ENCODE measurements at places on chromosomes 2 and 18.

DNA sequence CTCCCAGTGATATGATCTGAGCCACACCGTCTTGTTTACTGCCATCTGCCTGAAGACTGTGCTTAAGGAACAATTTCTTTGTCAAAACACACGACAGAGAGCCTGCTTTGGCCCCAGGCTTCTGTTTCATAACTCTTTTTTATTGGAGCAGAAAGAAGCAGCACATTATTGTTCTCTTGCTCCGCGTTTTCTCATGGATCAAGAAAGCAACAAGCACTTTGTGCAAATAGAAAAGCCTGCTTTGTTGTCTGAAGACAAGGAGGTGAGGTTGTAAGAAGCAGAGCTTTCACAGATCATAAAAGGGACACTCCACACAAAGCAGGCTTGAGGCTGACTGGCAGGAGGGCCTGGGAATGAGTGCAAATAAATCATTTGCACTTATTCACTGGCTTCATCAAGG lies 118.3 kb upstream of the FAM136A start:
- DNase-seq: no peak

- DNase-seq: no peak
Measured at GRCh38 chr2:122239440-122239839, 484.0 kb downstream of the TSN start.

GRCh38 chr2:177740700-177741099 lies 331.9 kb downstream of the PDE11A start:
- DNase-seq: no peak

GRCh38 chr2:224271617-224272236 lies 130.2 kb downstream of the FAM124B start:
- no peak for DNase-seq

GRCh38 chr2:59655809-59656208 lies 897.6 kb downstream of the BCL11A start:
- DNase-seq: no peak

DNA sequence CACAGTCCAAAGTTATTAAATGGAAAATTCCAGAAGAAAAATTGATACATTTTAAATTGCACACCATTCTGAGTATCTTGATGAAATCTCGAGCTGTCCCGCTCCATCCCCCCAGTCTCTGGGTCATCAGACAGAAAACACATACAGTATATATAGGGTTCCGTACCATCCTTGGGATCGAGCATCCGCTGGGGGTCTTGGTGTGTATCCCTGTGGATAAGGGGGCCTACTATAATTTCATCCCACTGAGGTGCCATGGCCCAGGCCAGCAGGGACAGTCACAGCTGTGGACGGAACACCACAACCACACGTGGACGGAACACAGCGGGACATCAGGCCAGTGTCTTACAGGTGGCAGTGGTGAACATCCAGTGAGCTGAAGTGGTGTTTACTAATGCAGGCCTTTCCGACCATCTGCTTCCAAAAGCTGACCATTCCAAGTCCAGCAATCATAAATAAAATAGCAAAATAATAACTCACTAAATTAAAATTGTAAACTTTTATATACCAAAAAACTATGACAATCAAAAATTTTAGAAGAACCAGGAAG lies 14.0 kb downstream of the TWIST2 start:
- DNase-seq: no peak

- DNase-seq: no peak
Measured at GRCh38 chr2:33134086-33134771, 187.5 kb downstream of the LTBP1 start.

GRCh38 chr2:54879598-54880332 lies 156.3 kb downstream of the EML6 start:
- DNase-seq: no peak

- DNase-seq: no peak
Measured at GRCh38 chr2:200461846-200462710, 47.8 kb downstream of the KCTD18 start.

- DNase-seq: no peak
Measured at GRCh38 chr2:88471083-88471942, 18.8 kb upstream of the FOXI3 start.

GRCh38 chr2:153770359-153770991 lies 101.2 kb upstream of the GALNT13 start:
- no peak for DNase-seq

GRCh38 chr18:37412829-37413228 lies 152.8 kb downstream of the CELF4 start:
- no peak for DNase-seq

DNA sequence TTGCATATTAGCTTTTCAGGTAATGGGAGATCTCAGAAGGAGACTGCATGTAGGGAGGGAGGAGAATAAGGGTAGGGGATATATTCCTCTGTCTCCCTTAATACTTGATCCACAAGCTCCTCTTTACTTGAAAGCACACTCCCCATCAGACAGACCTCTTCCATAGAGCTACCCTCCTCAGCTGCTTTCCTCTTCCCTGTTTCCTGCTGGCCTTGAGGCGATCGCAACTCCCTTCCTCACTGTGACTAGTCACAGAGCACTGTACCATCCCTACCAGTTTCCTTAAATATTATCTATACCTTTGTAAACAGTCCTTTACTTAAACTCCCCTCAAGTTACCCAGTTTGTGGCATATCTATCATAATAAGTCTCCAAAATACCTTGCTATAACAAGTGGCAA lies 10.9 kb downstream of the ROCK1 start:
- DNase-seq: no peak

DNA sequence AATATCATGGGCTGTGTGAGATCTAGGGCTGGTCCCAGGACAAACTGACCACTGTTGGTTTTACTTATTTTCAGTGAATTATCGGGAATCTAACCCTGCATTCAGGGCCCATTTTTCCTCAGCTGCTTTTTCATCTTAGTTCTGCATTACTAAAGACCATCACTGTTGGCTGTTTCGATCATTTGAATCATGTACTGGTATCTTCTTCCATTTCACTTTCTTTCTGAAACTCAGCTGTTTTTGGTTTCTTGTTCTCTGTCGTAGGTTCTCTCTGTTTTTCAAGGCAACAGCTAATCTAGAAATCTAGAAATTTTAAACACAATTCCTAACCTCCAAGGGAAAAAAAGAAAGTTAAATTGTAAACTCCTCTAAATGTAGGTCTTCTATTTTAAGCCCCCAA lies 159.9 kb upstream of the SESTD1 start:
- DNase-seq: no peak

DNA sequence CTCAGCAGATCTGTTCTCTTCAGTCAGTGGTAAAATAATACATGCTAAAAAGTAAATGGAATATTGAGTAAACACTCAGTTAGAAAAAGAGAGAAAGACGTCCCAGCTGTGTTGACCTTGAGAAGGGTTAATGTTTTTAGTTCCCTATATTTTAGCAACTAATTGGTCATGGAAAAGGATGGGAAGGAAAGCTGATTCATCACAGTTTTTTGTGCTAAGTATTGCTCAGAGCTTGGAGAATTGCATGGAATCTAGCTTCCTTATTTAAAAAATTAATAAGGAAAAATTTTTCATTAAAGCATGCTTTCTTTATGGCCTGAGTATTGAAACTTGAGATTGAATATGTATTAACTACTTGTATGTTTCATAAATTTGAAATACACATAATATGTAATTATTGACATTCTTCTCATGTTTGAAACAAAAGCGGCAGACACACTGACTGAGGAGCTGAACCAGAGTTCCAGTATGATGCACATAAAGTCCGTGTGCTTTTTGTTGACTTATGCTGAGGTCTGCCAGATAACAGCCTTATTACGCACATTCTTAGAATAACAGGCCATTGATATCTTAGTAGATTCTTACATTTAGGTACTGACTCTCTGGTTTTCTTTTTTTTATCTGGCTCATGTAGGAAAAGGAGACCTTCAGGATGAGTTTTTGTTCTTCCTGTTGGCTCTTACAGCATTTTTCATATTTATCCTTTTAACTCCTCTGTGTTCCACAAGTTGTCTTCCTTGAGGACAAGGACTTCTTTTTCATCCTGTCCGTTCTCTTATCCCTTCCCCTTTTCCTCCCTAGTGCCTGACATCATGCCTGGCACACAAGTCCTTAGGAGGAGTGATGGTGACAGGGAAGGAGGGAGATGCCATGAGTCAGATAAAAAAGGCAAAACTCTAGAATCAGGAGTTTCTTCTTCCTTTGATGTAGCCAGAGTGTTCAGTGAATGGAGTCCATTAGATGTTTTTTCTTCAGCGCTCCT lies 194.1 kb downstream of the PTPRM start:
- DNase-seq: no peak

DNA sequence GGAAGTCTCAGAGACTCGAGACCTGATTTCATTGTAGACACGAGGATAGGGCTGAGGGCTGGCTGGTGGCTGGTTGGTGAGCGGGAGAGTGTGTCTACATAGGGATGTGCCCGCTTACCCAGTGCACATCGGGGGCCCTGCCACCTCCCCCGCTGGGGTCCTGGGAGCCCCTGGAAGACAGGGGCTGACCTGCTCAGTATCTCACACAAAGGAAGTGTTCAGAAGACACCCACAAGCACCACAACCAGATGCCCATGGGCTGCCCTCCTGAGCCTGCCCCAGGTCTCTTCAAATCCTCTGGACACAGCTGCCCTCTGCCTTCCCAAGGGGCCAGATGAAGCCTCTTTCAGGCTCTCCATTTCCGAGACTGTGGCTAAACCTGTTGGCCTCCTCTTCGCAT lies 43.1 kb downstream of the MYCN start:
- no peak for DNase-seq

- DNase-seq: no peak
Measured at GRCh38 chr2:9573840-9574239, 18.2 kb upstream of the ADAM17 start.

DNA sequence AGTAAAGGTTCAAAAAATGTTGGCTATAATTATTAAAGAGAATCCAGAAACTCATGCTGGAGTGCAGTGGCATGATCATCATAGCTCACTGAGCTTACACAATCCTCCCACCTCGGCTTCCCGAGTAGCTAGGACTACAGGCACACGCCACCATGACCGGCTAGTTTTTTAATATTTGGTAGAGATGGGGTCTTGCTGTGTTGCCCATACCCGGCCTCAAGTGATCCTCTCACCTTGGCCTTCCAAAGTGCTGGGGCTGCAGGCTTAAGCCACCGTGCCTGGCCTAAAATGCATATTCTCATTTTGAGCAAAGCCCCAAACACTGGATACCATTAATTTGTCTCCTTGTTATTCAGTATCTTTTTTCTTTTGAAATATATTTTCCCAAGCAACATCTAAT lies 32.4 kb downstream of the MEMO1 start:
- DNase-seq: no peak

GRCh38 chr2:204722207-204722606 lies 176.9 kb downstream of the PARD3B start:
- DNase-seq: no peak

- no peak for DNase-seq
Measured at GRCh38 chr2:119293254-119293653, 69.6 kb downstream of the STEAP3 start.

DNA sequence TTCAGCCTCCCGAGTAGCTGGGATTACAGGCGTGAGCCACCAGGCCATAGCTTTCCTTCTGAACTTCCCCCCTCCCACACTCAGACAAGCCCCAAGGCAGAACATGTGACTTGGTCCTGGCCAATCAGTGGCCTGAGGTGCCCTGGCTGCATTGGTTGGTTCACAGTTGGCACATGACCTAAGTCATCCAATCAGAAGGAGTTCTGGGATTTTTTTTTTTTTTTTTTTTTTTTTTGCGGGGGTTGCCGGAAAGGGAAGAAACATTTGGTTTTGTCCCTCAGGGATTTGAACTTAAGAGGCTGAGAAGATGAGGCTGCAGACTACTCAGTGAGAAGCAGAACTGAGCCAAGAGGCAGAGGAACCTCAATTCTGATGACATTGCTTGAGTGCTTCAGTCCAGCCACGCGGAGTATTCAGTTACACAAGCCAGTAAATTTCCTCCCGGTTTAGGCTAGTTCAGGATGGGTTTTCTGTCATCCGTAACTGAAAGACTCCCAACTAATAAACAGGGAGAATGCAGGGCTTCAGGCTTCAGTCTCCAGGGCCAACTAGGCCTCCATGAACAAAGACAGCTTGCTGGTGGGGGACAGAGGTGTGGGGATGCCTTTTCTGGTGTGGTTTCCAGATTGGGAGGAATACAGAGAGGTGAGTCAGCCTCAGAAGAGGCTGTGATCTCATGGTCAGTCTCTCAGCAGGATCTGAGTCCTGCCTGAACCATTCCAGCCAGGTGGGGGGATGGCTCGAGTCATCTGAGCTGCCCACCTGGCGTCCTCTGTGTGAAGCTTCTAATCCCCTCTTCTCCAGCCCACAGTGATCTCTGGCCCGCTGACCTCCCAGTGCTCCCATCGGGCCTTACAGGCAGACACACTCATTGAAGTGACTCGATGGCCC lies 9.2 kb downstream of the PTMA start:
- DNase-seq: no peak

DNA sequence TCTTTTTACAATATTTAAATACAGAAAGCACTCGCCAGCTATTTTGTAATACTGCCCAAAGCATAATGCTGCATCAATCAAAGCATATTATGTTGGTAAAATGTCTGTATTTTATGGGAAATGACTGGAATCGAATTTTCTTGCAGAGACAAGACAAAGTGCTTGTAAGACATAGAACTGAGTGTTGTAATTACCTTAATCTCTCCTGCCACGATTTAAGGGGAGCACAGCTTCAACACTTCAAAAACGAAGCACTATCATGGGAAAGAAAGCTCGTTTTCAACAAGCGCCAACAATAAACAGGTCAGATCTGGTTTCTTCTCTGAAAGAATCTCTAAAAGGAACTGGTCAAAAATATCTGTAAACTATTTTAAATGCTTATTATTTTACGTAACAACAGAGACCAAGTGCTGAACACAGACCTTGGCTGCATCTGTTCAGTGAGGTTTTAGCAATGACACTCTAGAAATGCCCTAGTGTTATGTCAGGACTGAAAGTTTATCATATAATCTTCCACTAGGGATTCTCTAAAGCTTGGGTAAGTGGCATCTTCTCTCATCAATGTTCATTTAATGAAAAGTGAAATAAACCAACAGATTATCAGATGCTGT lies 19.0 kb downstream of the RND3 start:
- no peak for DNase-seq

- DNase-seq: no peak
Measured at GRCh38 chr2:160984426-160985077, 175.7 kb upstream of the TANK start.

DNA sequence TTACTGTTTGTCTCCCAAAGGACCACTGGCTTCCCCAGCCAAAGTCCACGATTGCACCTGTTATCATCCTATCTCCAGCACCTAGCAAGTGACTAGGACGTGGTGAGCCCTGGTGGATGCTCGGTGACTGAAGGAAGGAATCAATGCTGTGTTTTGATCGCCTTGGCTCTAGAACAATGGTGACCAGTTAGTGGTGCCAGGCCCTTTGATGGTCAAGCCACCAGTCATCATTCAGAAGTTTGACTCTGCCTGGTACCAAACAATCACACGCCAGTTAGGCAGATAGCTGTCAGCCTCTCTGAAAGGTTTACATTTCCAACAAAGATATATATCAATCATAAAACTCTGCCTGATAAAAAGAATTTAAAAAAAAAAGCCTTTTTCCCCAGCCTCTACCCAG lies 244.1 kb downstream of the SH3BP4 start:
- DNase-seq: no peak

- DNase-seq: no peak
Measured at GRCh38 chr18:25326361-25326952, 25.5 kb downstream of the ZNF521 start.

DNA sequence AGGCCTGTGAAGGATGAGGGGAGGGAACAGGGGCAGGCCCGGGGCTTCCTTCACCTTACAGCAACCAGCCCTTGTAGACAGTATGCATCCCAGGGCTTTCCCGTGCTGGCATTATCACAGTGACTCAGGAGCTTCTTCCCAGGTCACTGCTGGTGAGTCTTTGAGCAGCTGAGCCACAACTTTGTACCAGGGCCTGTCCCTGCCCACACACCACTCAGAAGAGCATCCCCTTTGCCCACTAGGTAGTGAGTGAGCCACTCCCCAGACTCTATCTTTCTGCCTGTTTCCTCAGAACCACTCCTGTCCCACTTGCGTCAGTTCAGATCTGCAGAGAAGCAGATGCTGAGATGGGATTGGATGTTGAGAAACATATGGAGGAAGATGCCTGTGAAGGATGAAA lies 69.6 kb upstream of the ALPP start:
- no peak for DNase-seq
